ENCODE measurements at places on chromosomes 12 and 14. TPM values are rescaled to one million over a fixed set of nuclear protein-coding genes. Genes with fewer than 3 reads are reported as not detected.

DNA sequence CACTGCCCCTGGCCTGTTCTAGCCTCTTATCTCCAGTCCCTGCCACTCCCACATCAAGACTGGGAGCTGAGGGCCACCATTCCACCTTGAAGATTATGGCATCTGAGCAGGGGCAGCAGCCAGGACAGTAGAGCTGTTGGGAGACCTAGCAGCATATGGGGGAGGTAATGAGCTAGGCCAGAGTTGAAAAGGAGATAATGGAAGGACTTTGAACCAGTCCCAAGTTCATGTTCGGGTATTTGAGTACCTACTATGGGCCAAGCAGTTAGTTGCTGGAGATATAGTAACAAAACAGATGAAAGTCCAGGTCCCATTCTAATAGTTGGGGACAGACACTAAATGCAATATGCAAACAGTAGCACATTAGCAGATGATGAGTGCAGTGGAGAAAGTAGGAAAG, 151.5 kb downstream of the PLXNC1 start:
- DNase-seq = no peak

DNA sequence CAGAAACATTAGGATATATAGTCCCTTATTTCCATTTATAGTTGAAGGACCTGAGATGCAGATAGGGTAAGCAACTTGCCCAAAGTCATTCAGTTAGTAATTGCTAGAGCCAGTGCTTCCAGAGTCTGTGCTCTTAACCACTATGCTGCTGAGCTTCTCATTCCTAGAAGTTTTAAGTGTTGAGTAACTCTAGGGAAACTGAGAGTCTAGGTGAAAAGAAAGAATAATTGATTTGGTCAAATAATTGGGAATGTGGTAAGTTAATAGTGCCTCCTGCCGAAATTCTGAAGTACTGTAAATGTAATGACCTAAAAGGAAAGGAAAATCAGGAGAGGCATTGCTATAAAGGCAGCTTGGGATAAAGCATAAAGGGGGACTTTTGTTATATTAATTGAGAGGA, 14.1 kb downstream of the PYROXD1 start:
- DNase-seq = peak; percentile 71

Gene SLC7A8
- total RNA-seq = under 0.01 TPM

Gene NTS
- not detected for total RNA-seq

- no peak for DNase-seq
Observed at GRCh38 chr12:20390846-20391245, 22.5 kb downstream of the PDE3A start.

DNA sequence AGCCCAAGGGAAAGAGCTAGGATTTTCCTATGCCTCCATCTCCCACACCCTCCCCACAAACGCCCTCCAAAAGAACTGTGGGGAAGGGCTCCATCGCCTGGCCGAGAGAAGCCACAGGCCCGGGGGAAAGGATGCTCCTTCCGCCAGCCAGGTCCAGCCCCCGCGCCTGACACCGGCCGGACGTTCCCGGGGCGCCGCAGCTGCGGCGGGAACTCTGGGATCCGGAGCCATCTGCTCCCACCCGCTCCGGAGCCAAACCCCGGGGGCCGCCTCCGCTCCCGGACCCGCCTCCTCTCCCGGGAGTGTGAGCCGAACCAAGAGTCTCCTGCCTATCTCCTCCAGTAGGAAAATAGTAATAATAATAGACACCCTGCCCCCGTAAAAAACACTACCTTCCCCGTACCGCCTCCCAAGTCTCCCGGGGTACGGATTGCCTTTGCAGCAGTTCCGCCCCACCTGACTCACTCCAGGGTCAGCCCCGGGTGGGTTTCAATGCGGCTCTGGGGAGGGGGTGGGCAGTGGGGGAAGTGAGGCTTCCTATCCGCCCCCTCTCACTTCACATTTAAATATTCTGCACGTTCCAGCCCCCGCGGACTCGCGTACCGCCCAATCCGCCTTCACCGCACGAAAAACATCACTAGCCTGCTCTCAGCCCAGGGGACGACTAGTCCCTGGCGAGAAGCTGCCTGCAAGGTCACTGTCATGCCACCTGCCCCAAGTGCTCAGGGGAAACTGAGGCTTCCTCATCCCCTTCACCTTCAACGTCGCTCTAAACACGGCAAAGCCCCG, 2.4 kb downstream of the AGAP2 start:
- no peak for DNase-seq

Data from renal cortical epithelial cell (primary cell).